NCI-H2029 treated with DMSO at 0.1 percent for 48 hours (cell line): ENCODE measurements at places on chromosomes 7 and 10.

GRCh38 chr7:4880218-4880617 lies 3.3 kb downstream of the RADIL start:
- DNase-seq, result no peak

GRCh38 chr10:6200734-6201515 lies 1.8 kb upstream of the PFKFB3 start:
- no peak for DNase-seq

DNA sequence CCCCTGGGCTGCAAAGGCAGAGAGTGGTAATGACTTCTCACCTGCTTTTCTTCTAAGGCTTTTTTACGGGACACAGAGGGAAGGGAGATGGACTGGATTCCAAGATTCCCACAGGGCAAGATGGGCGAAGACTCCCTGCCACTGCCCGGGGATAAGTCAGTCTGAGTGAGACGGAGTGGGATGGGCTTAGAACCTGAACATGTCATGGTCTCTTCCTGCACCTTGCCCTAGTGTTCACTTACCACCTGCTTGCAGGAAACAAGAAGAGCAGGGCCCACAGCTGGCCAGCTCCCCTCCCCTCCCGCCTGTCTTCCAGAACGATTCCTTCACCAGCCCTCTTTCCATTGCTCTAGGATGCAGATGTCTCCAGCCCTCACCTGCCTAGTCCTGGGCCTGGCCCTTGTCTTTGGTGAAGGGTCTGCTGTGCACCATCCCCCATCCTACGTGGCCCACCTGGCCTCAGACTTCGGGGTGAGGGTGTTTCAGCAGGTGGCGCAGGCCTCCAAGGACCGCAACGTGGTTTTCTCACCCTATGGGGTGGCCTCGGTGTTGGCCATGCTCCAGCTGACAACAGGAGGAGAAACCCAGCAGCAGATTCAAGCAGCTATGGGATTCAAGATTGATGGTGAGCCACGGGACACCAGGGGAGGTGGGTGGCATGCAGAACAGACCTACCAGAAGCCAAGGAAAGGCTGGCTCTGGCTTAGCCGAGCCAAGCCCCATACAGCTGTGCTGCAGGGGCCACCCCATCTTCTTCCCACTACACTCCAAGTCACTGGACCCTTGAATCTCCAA lies 1.3 kb downstream of the SERPINE1 start:
- no peak for DNase-seq

DNA sequence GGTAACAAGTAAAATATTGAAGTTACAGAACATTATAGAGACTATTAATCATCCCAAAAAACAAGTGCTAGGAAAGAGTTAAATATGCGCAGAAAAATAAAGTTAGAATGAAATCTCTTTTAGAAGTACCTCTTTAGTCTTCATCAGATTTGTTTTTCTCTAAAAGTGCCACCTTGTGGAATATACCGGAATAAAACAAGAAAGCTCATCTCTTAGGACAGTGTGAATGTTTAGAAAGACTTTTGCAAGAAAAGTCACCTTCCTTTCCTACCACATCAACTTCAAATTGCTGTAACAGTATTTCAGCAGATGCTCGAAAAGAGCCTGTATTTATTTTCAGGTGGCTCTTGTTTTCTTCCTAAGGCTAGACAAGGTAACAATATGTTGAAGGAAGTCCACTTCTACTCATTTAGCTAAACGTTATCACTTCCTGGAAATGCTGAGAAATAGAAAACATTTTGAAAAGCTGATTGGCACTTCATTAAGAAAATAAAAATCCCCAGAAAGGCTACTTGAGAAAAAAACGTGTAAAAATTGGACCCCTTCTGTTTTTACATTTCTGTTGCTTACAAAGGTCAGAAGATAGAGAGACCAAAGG lies 19.8 kb upstream of the FAM133B start:
- DNase-seq, result no peak

DNA sequence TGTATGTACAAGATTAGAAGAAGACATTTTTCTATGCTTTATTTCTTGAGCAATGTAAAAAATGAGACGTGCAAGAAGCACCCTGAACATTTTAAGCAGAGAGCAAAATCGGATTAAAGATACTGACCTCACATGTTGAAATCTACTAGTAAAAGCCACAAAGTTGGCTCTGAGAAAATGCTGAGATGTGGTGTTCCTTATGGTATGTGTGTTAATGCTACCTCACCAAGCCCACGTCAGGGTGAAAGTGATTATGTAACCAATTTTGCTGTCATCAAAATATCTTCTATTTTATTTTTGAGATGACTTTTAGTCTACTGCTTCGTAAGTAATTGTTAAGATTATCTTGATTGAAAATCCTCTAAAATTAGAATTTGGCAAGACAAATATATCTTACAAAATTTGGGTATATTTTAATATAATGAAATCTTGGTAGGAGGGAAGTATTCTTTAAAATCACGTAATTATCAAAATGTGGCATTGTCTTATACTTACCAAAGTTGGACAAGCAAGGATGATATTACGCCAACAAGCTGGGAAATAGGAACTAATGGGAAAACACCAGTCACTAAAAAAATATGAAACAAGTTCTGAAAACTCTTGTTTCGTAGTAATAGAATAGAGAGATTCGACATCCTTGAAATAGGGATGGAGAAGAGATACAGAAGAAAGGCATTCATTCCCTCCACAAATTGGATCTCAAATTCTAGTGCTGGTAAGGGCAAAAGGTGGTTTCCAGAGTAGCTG lies 5.8 kb downstream of the ADO start:
- no peak for DNase-seq

GRCh38 chr10:12501841-12502525 lies 152.6 kb downstream of the CAMK1D start:
- no peak for DNase-seq
